ENCODE measurements at places on chromosomes 1 and 21.

- DNase-seq, result no peak
Observed at GRCh38 chr1:92599184-92599583, 112.5 kb upstream of the GFI1 start.

DNA sequence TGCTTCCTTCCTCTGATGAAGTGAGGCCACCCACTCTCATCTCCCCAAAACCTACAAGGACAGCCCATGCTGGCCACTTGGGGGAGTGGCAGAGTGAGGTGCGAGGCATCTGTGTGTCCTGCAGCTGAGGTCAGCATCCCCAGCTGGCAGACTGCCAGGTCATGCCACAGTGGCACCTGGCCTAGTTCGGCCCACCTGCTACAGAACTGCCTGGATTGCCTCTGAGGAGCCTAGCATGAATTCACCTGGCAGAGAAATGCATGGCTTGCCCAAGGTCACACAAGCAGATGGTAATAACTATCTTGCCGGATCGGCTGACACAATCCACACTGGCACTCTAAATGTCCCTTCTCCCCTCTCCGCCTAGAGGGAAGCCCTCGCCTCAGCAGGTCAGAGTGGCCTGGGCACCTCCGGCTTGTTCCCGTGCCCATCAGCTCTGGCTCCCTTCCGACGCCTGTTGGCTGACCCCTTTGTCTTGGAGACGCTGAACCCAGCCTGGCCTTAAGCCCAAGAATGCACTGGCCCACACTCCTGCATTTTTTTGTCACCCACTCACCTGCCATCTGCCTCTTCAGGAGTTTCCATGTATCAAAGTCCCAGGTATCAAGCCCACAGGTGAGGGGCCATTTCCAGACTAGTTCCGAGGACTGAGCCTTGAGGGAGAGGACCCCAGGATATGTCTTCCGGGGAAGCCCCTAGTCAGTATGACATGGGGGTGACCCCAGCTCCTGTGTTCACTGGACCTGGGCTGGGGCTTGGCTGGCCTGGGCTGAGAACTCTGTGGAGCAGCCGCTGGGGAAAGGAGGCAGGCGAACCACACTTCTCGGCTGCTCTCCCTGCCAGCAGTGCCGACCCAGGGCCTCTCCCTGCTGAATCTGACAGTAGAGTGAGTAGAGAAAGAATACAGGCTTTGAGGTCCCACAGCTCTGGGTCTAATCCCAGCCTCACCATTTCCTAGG, 21.7 kb downstream of the ECE1 start:
- DNase-seq, result no peak

DNA sequence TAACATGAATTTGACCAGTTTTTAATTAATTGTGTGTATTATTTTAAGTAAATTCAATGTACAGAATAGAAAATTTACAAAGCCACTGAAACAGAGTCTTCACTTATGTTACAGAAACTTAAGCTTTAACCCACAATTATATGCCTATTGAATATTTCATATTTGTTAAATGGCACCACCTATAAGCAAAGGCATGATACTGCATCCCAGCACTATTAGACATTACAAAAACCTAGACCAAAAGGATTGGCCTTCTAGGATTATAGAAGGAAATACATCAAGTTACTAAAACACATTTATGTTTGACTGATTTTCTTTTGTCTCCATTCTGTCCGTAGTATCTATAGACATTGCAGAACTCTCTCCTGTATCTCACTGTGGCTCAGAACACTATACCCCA, 578.1 kb downstream of the AJAP1 start:
- no peak for DNase-seq

DNA sequence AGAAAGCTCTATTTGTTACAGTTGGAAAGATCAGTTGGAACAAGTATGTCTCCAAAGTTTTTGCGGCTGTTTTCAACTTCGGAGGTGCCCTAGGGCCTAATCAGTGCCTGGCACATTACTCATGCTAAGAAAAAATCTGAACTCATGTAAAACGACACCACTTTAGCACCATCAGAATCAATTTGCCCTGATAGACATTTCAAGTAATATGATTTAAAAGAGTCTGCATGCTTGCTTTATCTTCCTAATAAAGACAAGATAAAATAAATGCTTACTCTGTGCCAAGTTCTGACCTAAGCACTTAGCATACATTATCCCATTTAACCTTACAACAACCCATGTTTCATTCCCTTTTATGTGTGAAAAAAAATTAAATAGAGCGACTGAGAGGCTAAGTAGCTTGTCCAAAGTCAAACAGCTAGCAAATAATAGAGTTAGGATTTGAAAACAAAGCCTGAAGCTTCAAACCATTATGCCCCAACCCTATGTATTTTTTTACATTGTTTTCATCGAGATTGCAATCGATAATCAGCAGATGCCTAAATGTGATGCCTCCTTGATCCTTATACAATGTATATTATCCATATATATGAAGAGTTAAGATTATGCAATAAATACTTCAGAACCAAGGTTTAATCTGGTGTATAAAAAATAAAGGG, 91.3 kb downstream of the DENND1B start:
- no peak for DNase-seq

DNA sequence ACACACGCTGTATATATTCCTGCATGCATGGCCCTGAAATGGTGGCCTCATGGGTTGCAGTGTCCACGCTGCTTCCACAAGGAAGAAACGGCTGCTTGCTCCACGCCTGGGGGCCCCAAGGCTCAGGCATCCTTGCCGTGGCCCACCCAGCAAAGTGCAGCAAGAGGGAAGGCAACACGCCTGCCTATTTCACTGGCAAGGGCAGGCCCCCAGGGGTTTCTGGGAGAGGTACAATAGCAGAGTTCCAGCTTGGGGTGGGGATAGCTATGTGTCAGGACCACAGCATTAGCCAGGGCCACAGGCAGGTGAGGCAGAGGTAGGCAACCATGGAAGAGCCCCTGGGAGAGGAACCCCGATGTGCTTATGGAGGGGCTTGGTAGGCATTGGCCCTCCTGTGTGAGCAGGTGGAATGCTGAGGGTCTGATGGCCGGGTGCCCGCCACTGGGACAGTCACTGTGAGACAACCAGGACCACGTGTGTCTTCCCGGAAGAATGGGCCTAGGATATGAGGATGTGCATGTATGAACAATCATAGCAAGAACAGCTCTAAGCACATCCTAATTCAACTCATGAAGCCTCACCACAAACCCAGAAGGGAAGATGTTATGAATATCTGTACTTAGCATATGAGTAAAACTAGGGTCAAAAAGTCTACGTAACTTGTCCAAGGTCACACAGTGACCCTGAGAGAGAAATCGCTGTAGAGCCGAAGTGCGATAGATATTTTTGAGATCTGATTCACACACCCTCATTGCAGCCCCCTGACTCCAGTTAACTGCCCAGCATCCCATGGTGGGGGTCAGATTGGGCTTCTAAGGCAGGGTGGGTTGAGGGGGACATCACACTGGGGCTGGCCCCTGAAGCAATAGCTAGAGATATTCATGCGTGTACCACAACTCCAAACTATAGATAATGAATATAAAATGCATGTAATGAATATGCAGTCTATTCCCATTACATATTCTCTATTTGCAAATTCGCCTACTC, 11.8 kb downstream of the TFF2 start:
- DNase-seq, result no peak

GRCh38 chr1:161404051-161404597, 36.4 kb upstream of the CFAP126 start:
- no peak for DNase-seq

DNA sequence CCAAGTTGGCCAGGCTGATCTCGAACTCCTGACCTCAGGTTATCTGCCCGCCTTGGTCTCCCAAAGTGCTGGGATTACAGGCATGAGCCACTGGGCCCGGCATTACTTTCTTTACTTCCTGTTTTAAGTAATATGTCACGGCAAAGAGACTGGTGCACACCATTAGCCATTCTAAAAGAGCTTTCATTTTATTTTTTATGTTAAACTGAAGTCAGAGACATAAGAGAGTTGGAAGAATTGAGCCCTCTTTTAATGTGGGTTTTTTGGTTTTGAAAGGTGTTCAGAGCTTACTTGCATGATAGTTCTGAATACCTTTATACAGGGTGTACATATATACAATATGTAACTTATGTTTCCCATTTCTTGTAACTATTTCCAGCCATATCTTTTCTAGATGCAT, 14.3 kb downstream of the CENPF start:
- DNase-seq, result no peak

DNA sequence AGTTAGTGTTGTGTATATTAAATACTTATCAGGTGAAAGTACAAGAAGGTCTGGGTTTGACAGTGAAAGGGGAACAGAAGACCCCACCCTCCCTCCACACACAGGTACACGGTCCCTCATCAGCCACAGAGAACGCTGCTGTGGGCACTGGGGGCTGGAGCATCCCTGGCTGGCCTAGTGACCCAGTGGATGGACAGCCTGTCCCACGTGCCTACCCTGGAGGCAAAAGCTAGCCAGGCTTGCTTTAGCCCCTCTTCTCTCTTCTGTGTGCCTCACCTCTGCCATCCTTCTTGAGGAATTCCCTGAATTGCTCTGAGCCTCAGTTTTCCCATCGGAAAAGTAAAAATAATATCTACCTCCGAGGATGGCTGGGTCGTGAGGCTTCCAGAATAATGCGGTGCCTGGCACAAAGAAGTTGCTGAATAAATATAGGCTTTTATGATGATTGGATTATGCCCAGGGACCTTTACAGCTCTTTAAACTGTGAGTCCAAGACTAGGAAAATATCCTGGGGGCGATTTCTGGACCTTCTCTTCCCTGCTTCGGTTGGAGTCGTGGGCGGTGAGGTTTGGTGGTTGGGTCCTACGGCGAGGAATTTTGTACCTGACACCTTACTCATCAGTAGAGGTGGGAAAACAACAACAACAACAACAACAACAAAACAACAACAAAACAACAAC, 918 bp downstream of the IFNLR1 start:
- no peak for DNase-seq

GRCh38 chr1:80250573-80251168, 1244.1 kb upstream of the ADGRL4 start:
- no peak for DNase-seq

DNA sequence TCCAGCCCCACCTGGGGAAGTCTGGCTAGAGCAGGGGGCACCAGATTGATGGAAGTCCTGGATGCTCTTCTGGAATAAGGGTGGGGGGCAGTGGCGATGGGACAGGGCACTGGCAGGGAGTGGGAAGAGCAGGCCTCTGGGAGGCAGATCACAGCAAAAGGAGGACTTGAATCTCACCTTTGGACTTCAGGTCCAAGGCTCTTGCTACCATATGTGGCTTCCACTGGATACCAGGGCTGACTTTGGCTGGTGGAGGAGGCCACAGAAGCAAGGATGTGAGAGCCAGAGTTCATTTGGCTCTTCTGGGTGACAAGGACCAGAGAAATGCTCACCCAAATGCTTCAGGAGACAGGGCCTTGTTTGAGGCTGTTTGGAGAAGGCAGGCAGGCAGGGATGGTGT, 16.0 kb upstream of the SYNC start:
- DNase-seq, result no peak

DNA sequence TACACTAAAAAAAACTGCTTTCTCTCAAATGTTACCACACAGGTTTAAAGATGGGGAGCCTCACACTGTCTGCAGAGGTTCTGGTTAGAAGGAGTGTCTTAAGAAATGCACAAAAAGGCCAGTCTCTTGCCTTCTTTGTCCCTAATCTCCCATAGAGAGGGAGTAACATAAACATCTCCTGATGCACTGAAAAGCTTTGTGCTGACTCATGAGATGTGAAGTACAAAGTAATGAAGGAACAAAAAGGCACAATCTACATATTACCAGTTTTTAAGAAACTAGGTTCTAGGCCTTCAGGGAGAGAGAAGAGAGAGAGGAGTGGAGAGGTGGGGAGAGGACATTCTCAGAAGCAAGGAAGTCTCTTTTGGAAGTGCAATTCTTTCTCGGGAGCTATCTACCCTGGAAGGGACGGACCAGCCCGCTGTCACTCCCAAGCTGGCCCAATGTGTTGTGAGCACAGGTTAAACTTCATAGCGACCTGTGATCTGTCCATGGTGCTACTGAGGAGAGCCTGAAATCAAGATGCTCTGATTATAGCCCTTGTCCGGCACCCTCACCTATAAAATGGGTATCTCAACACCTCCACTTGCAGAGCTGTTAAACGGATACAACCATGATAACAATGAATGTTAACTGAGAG, 458.1 kb downstream of the DISC1 start:
- no peak for DNase-seq

- DNase-seq, result no peak
Observed at GRCh38 chr1:12640237-12640957, 3.5 kb upstream of the AADACL4 start.

DNA sequence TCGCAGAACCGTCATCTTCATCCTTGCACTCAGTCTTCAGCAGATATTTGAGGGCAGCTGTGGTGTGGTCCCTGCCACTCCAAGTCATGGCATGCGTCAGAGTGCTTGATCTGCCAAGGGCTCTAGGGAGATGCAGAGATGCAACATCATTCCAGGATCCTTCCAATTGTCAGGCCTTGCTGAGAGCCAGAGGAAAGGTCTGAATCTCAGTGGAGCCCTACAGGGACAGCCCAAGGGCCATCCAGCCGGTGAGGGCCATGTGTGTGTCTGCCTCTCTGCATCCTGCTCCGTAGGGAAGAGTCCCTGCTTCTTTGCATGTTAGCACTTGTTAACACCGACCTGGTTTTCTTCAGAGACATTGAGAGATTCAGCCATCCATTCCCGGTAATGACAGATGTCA, 17.6 kb downstream of the MAPKAPK2 start:
- no peak for DNase-seq

DNA sequence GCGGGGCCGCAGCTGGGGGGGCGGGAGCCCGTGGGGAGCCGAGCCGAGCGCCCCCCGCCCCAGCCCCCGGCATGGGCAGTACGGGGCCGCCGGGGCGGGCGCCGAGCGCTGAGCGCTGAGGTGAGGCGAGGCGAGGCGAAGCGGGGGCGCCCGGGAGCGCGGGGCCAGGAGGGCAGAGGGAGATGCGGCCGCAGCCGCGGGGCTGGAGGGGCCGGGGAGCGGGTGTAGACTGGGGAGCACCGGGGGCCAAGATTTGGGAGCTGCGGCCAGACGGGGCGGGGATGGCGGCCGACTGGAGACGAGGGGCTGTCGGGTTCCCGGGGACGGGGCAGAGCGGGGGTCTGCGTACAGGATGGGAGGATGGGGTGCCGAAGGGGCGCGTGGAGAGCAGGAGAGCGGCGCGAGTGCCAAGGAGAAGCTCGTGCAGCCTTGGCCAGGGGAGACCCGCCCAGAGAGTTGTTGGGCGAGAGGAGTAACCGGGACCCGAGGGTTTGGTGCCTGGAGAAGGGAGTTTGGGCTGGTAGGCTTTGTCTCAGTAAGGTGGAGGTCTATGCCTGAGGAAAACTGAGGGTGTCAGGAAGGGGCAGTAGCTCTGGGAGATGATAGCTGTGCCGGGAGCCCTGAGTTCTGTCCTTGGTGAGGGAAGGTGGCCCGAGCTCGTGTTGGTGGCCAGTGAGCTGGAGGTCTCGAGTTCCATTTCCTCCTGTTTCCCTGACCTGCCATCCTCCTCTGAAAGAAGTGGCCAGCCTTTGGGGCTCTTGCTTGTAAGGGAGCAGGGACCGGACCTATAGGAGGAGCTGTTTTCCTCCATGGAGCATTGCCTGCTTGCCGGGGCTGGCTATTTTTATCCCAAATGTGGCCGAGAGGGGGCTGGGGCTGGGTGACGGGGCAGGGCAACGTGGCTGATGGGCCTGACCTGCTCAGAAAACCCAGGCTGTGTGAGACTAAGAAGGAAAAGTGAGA, 539 bp downstream of the ATP8B2 start:
- peak; percentile 48 for DNase-seq

GRCh38 chr1:41917835-41918449, 780 bp downstream of the HIVEP3 start:
- DNase-seq, result no peak

All from hematopoietic multipotent progenitor cell treated with erythropoietin and hydrocortisone succinate and interleukin-3 and kit ligand, for 15 days (in vitro differentiated cells).